Peyer's patch (tissue), 4 donors: ENCODE measurements at places on chromosomes 2 and 18. TPM values are rescaled to one million over a fixed set of nuclear protein-coding genes. Genes with fewer than 3 reads are reported as not detected.

Gene HOXD12
- not detected for total RNA-seq

Gene CRACDL
- 3.3 TPM for total RNA-seq

Gene SH3BP4
- total RNA-seq, result 32.8 TPM

Gene CRYBA2
- total RNA-seq, result 2.4 TPM

Gene FIGN
- total RNA-seq, result 8.3 TPM

Gene MSTN
- total RNA-seq, result 0.70 TPM

Gene RGPD4
- total RNA-seq, result not detected

Gene E2F6
- total RNA-seq, result 10.2 TPM

Gene ALK
- 1.3 TPM for total RNA-seq
